ENCODE measurements at places on chromosomes 7 and 10. TPM values are rescaled to one million over a fixed set of nuclear protein-coding genes. Genes with fewer than 3 reads are reported as not detected.

Gene LBX1
- 0.60 TPM for total RNA-seq

GRCh38 chr7:129499999-129500398, 2.3 kb upstream of the SMKR1 start:
- no peak for ATAC-seq

GRCh38 chr10:24883176-24883575, 69.2 kb downstream of the PRTFDC1 start:
- peak; percentile 64 for ATAC-seq

- no peak for ATAC-seq
These were observed 296.5 kb upstream of the PITRM1 start for GRCh38 chr10:3468919-3469638.

GRCh38 chr10:123496375-123496774, 169.8 kb upstream of the GPR26 start:
- ATAC-seq, result no peak

DNA sequence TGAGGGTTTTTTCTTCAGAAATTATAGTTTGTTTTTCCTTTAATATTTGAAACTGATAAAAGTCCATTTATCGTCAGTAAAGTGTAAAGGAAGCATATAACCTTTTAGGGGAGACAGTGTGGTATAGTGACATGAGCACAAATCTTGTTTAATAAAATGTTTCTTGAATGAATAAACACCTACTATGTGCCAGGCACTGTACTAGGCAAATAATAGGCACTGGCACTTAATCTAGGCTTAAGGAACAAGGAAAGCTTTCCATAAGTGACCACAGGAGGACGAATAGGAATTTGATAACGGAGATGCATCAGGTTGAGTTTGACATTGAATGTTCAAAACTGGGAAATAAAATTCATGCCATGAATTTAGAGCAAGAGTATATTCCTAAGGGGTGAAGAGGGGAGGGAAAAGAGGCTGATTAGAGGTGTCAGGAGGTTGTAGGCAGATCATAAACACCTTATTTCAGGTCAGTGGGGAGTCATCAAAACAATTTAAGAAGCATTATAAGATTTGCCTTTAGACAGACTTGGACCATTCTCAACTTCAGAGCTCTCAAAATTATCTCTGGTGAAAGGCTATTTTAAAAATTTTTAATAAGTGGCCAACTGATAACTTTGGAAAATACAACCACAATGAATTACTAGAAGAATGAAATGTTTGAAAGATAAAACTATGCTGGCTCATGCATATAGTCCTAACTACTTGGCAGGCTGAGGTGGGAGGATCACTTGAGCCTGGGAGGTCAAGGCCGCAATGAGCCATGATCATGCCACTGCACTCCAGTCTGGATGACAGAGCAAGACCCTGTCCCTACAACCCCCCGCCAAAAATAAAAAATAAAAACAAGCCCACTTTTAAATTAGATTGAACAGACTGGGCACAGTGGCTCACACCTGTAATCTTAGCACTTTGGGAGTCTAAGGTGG, 22.4 kb downstream of the RALA start:
- no peak for ATAC-seq

- ATAC-seq, result no peak
These were observed 77.4 kb upstream of the C1GALT1 start for GRCh38 chr7:7104971-7105370.

- no peak for ATAC-seq
These were observed 84.7 kb downstream of the CREB5 start for GRCh38 chr7:28497009-28497408.

- ATAC-seq, result no peak
These were observed 435.4 kb downstream of the SUGCT start for GRCh38 chr7:40570223-40570622.

Gene ABCC2
- 9.3 TPM for total RNA-seq

DNA sequence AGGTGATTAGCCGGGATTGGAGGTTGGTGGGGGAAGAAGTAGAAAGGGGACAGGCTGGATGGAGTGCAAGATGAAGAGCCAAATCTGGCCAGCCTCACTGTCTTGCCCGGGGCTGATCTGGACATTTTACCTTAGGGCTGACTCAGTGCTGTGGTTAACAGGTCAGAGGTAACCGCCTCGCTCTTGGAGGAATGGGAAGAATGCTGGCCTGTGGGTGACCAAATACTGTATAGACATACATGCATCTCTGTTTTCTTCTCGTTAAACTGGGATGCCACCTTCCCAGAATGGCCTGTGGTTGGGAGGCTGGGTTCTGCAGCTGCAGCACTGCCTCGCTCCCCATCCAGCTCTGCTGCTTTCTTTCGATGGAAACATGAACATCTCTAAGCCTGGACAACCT, 120.0 kb downstream of the SEC23IP start:
- no peak for ATAC-seq

DNA sequence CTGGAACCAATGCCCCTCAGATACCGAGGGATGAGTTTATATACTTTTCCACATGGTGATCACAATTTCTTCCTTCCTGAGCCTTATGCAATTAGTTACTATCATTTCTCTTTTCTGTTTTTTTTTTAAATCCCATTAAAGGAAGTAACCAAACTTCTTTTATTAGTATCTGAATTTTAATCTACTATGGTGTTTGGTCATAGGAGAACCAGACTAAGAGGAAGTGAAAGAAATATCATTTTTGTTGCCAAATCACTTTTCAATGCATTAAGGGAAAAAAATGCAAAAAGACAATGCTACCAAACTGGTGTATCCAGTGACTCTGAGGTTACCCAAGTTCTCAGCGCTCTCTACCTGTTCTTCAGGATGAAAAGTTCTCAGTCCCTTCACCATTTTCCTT, 167.7 kb downstream of the NXPH1 start:
- ATAC-seq, result no peak

Gene ZC3HAV1L
- not detected for total RNA-seq

Gene NPY4R2
- total RNA-seq, result not detected

GRCh38 chr10:114343623-114344505, 60.4 kb downstream of the AFAP1L2 start:
- no peak for ATAC-seq

DNA sequence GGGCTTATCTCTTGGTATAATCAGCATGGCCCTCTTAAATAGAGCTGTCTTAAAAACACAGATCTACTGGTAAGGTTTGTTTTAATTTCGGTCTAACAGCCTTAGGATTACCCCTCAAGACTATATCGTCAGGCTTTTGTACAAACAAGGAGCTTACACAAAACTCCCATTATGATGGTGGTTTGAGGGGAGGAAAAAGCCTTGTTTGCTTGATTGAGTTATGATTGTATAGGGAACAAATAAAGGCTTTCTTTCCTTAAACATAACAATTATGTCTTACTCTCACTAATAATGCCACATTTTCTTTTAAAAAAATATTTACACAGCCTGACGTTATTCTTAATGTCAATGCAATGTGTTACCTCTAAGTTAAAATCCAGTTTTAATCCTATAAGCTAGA, 188.8 kb upstream of the TCF7L2 start:
- ATAC-seq, result no peak

- no peak for ATAC-seq
These were observed 81.8 kb downstream of the SEMA3A start for GRCh38 chr7:84112771-84113170.

- no peak for ATAC-seq
These were observed 66.5 kb downstream of the VWA2 start for GRCh38 chr10:114305521-114305925.

- no peak for ATAC-seq
These were observed 9.6 kb downstream of the ETV1 start for GRCh38 chr7:13979671-13980435.

DNA sequence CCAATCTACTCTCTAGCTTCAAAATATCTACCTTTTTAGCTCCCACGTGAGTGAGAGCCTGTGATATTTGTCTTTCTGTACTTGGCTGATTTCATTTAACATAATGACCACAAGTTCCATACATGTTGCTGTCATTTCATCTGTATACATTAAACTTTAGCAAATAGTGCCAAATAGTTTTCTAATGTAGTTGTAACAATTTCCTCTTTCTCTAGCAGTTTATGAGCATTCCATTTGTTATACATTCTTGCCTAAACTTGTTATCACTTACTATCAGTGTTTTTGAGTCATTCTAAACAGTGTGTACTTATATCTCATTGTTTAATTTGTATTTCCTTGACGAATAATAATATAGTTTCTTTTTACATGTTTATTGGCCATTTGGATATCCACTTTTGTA, 77.2 kb downstream of the NEUROD6 start:
- no peak for ATAC-seq

Gene GBX1
- 0.89 TPM for total RNA-seq

Gene ATRNL1
- 26.4 TPM for total RNA-seq

Gene FAM170B
- total RNA-seq, result not detected

GRCh38 chr10:85900061-85900460, 466.5 kb downstream of the GRID1 start:
- ATAC-seq, result no peak

DNA sequence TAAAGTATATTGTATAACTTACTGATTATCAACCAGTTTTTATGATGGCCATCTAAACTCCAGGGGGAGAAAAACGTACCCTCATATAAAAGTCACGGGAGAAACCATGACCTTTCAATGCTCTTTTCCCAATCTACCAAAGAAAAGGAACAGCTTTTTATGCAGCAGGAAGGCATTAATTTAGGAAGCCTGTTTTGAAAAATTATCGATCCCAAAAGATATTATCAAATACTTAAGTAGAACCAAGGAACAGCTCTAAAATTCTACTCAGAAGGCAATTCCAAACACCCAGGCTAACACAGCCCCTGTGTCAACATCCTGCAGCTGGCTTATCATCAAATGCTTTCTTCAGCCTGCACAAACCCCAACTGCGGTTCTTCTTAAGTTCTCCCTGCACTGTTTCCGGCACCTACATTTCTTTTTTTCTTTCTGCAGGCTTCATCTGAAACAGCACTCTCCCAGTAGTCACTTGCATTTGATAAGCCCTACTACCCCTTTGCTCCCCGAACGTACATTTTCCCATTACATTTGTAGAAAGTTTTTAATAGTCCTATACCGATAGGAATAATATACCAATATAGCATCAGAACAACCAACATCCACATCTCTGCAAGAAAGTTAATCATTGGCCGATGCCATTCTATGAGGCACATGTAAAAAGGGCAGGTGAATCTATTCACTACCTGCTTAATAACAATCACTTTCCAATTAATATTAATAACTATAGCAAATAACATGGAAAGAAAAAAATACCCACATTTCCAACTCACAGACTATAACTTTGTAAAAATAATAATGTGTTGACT, 47.9 kb downstream of the PIP4K2A start:
- ATAC-seq, result no peak
